Breast epithelium (tissue), 4 donors: ENCODE measurements at places on chromosomes 4 and X. TPM values are rescaled to one million over a fixed set of nuclear protein-coding genes. Genes with fewer than 3 reads are reported as not detected.

Gene ADAM29
- not detected for total RNA-seq

DNA sequence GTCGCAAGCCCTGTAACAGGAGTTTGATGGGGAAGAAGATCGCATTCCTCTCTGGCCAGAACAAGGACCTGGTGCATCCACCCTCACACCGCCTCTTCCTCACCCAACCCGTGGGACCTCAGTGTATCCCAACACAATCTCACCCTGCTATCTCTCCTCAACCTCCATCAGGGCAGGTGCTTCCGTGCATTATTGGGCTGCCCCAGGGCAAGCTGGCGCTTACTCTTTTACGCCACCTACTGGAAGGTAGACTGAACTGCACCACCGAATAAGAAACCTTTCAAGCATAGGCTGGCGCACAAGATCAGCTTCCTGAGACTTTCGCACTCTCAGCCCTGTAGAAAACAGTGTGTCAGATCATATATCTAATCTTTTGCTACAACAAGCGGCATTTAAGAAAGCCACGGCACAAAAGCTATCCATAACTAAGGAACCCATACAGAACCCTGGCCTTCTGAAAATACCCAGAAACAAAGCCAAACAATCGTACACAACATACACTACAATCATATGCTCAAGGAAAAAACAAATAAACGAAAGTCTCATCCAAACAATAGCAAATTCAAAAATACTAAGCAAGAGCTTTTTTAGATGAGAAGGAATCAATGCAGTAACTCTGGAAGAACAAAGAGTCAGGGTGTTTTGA is 209.3 kb downstream of the UGT8 start:
- no peak for DNase-seq

Gene EDA2R
- total RNA-seq, result 2.2 TPM

Gene RAB9B
- total RNA-seq, result 3.4 TPM

Gene FAM156A
- 21.6 TPM for total RNA-seq

DNA sequence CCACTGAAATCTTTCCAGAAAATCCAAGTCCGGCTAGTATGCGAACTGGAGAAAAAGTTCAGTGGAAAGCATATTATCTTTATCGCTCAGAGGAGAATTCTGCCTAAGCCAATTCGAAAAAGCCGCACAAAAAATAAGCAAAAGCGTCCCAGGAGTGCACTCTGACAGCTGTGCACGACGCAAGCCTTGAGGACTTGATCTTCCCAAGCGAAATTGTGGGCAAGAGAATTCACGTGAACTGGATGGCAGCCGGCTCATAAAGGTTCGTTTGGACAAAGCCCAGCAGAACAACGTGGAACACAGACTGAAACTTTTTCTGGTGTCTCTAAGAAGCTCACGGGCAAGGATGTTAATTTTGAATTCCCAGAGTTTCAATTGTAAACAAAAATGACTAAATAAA is 34.4 kb downstream of the STX18 start:
- no peak for DNase-seq

Gene NPY2R
- 11.4 TPM for total RNA-seq

DNA sequence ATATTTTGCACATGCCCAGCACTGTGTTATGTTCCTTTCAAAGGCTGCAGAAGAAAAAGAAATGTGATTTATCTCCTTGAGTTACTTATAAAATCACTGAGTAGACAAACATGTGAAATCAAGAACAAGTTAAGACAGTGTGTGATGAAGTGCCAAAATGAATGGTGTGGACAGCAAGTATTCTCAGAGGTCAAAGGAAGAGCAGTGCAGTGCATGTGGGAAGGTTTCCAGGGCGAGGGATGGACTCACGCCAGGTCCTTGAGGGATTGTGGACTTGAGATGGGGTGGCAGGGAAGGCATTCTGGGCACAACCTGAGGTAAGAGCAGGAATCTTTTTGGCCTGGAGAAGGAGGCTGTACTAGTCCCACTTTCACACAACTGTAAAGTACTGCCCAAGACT is 115.5 kb downstream of the FNIP2 start:
- DNase-seq, result no peak

DNA sequence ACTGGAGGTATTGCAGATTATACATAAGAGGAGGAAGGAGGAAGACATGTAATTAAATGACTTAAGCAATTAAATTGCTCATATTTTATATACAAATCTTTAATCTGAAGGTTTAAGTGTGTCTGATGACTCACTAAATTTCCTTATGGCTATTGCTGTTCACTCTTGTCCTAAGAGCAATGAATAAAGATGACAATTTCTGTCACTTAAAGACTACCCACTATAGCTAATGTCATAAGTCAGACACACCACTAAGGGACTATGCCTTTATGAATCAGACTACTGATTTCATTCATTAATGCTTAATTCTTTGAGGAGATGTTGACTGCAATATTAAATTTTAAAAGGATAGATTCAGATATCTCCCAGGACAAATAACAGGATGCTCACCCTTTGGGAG is 1514.7 kb downstream of the PCDH18 start:
- DNase-seq, result no peak

- no peak for DNase-seq
These were observed 81.9 kb downstream of the FAM114A1 start for GRCh38 chr4:38949411-38950051.

Gene RPS6KA6
- 0.96 TPM for total RNA-seq

Gene PABPC1L2A
- total RNA-seq, result not detected

GRCh38 chrX:18666614-18667013 is 5.3 kb downstream of the RS1 start:
- DNase-seq, result no peak

DNA sequence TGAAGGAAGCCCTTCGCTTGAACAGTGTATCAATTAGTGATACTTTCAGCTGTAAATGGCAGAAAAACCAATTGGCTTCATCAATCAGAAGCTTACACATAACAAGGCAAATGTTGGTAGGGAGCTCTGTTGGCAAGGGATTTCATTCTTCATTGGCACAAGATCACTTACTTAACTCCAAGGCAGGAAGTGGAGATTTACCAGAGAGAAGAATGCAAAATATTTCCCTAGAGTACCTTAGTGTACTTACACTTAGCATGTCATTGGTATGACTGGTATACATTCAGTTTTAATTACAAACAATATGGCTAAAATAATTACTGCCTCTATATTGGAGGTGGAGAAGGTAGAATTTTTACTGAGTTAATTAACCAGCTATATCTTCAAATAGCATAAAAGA is 545.0 kb downstream of the GABRG1 start:
- DNase-seq, result no peak

Gene ALG13
- 44.3 TPM for total RNA-seq

Gene UBA1
- 109 TPM for total RNA-seq

Gene FHDC1
- total RNA-seq, result 2.0 TPM

DNA sequence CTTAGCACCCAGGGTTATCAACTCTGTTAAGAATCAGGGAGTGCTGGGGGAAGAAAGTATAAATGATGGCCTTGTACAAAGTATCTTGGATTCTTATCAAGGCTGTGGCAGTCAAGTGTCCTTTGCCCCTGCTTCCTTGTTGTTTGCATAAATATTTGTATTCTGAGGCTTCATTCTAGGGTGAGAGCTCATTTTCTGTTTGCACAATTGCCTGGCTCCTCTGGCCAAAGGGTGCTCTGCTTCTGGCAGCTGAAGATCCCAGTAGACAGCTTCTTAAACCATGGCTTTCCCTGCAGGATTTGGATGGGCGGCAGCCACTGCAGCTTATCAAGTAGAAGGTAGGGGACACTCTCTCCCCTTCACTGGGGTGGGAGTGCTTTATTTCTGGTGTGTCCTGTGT is at the start of gene GBA3:
Gene GBA3, plus strand, starts transcription at position 202 of the 400 bp plus-strand sequence.
- DNase-seq, result no peak

DNA sequence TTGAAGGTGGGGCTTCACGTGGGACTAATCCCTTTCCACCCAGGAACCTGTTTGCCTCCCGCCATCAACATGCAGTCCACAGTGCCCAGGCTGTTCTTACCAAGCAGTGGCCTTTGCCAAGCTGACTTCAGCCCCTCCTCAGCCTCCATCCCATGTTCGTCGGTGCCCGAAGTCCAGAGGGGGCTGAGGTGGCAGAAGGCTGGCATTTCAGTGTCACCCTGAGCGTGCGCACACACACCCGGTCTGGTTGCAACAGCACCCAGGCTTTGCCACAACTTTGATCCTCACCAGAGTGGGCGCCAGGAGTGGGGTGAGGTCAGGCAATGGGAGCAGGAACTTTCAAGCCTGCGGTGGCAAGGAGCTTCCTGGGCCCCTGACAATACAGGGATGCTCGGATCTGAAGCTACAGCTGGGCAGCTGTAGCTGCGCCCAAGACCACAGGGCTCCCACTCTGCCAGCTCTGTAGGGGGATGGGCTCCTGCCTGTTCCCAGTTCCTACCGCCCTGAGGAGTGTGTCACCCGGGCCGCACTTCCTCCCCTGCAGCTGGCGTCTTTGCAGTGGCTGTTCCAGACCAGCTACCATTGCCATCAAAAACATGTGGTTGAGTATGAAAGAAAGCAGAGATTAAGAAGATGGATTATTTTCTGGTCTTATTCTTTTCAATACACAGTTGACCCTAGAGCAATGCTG is 428.0 kb downstream of the EPHA5 start:
- no peak for DNase-seq

Gene RTL3
- not detected for total RNA-seq

Gene SYN1
- not detected for total RNA-seq

GRCh38 chr4:68349279-68349648 is 626 bp downstream of the YTHDC1 start:
- DNase-seq, result no peak

- no peak for DNase-seq
These were observed 1.2 kb downstream of the PRKX start for GRCh38 chrX:3712051-3712869.

DNA sequence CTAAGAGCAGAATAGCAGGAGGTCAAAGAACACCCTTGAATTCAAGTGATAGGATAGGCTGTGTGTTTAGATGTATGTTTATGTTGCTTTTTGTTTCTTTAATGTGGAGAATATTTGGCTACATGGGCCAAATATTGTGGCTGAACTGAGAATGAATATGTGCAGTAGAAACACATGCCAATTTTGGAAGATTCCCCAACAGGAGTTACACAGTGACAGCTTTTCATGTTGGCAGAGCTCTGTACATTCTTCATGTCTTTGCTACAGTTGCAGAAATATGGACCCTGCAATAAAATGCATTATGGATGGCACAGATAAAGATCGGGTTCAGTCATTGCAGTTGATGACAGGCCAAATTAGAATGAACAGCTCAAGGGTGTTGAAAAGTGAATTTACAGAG is 82.8 kb upstream of the SLC4A4 start:
- no peak for DNase-seq

DNA sequence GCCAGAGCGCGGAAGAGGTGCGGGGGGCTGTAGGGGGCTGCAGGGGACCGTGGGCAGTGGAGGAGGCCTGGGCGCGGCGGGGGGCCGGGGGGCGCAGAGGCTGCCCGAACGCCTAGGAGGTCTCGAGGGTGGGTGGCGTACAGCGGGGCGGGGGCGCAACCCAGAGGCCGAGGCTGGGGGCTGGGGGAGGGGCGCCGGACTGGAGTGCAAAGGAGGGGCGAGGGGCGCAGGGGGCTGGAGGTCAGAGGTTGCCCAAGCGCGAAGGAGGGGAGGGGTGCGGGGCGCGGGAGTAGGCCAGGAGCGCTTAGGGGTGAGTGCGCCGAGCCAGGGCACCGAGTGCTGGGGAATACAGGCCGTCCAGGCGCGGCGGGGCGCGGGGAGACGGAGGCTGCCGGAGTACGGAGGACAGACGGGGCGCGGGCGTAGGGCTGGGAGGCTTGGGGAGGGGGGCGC is 255 bp downstream of the GYG2 start:
- DNase-seq, result no peak

DNA sequence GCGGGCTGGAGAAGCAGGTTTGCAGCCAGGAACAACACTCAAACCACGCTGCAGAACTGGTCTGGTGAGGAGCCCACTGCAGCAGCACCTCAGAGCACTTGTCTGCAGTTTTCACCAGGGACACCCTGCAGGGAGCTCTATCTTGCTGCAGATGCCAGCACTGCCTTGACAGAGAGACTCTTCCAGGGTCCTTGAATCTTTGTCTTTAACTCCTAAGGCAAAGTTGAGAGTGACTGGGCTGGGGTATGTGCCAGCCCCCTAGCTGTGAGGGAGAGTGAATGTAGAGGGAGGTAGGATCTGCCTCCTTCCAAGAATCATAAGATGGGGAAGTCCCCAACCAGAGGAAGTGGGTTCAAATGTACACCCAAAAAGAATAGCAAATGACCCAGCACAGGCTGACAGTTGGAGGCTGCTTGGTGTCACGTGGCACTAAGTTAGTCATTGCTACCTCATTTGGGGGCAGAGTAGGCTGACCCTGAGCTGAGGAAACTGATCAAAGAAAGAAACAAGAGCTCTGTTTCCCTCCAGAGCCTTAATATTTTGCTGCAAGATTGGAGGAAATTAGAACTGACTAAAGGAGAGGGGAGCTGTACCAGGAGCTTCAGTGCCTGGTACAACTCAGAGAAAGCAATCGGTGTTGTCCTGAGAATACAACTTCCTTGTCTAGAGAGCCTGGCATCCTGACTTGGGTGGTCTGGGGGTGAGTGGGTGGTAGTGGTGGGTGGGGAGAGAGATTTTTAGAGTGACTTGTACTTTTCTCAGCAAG is 28.2 kb upstream of the HUWE1 start:
- peak; percentile 52 for DNase-seq

GRCh38 chrX:70553516-70553915 is 108.9 kb downstream of the DLG3 start:
- DNase-seq, result no peak

Gene EXOSC9
- 27.2 TPM for total RNA-seq

- no peak for DNase-seq
These were observed 25.8 kb upstream of the VEGFC start for GRCh38 chr4:176818531-176818930.

DNA sequence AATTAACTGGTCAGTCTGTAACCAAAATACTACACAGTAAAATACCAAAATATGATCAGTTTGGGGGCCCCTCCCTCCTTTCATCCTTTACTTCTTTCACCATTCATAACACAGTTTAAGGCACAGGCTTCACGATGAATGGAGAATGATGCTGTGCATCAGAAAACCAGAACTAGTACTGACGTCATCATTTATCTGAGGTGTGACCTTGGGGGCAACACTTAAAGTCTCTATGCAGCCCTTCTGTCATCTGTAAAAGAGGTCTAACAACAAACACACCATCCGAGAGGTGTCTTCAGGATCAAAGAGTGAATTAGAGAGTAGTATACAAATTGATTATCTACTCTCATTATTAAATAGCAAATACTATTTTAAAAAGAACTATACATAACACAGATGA is 135.4 kb downstream of the SH3KBP1 start:
- DNase-seq, result no peak

DNA sequence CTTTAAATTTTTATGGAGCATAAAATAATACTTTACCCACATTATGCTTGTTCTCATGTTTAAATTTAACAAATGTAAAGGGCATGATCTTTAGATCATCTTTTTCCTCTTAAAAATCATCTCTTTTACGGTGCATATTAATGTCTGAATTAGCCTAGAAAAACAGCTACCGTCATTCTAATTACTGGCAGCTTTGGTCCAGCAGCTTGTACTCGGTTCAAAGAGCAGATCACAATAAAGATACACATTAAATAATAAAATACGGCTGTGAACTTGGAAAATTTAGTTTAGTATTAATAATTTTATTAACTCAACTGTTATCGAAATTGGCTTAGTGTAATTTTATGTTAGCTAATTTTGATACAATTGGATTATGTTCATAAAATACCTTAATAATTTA is 19.1 kb downstream of the CCSER1 start:
- no peak for DNase-seq

GRCh38 chrX:40278340-40279090 is 180.8 kb upstream of the BCOR start:
- DNase-seq, result no peak

Gene ACOX3
- 47.9 TPM for total RNA-seq
